ENCODE measurements at places on chromosomes 11 and 22. TPM values are rescaled to one million over a fixed set of nuclear protein-coding genes. Genes with fewer than 3 reads are reported as not detected.

The KCNJ4 gene
- total RNA-seq: 0.79 TPM

The PGM2L1 gene
- total RNA-seq: 20.2 TPM

The NAALAD2 gene
- 28.1 TPM for total RNA-seq

The GNAZ gene
- total RNA-seq: 46.5 TPM

The MYEOV gene
- 0.39 TPM for total RNA-seq

The OR51L1 gene
- not detected for total RNA-seq

The TCN2 gene
- total RNA-seq: 118 TPM

The KCTD17 gene
- total RNA-seq: 22.5 TPM

The CEND1 gene
- total RNA-seq: 23.4 TPM

The CSF2RB gene
- 1.9 TPM for total RNA-seq

Measured in spinal cord (tissue), 10 donors.